HS-5 (cell line): ENCODE measurements at places on chromosomes 3 and 15.
A peak's percentile ranks its signal among the peaks of the same experiment; 100 is the strongest.

DNA sequence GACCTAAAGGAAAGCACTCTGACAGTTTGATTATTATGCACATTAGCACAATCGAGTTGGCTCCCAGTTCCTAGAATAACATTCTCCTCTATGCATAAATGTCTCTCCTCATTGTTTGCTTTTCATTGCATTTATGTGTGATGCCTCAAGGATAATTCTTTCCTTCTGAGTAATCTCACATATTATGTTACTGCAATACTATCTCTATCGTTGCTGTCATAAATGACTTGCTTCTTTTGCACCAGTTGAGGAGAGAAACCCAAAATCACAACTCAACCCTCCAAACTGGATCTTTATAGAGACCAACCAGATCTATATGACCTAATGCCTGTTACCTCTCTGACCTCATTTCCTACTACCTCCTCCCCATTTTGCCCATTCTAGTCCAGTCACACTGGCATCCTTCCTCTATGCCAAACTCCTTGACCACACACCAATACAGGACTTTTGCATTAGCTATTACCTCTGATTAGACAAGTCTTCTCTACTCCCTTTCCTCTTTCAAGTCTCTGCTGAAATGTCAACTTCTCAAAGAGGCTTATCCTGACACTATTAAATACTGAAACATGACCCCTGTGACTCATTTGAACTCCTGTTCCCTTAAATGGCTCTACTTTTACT, 1026.0 kb downstream of the TUSC7 start:
- peak; percentile 54 for DNase-seq

DNA sequence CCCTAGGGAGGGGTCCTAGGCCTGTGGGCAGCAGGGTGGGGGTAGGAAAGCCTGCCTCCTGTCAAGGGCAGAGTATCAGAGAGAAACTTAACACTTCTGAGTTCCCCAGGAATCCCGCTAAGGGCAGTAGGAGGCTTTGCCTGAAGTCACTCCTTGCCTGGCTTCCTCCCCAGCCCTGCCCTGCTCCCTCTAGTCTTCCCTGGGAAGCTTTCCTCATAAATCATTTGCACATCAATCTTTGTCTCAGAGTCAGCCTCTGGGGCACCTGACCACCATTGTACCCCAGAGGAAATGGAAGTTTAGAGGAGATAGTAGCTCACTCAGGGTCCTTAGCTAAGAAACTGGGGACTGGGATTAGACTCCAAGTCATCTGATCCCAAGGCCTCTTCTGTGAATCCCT, 129.4 kb upstream of the TLE3 start:
- no peak for DNase-seq

DNA sequence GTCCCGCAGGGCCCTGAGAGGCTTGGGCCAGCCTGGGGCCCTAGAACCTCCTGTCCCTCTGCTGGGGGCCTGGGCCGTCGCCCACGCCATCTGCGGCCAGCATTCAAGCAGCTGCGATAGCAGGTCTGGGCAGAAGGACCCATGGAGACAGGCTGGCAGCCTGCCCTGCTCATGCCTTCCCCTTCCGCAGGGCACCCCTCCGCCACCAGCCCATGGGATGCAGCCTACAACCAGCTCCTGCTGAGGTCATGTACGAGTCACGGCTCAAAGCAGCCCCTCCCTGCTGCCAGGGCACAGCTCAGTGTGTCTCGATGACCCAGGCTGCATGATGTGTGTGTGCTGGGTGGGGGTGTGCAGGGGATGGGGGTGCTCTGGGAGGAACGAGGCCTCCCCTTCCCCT, 27.8 kb downstream of the DUSP7 start:
- peak; percentile 5 for DNase-seq

GRCh38 chr15:69067296-69067695, 52.8 kb downstream of the NOX5 start:
- DNase-seq: no peak

GRCh38 chr3:65006300-65006739, 318.5 kb upstream of the ADAMTS9 start:
- DNase-seq: peak; percentile 61

DNA sequence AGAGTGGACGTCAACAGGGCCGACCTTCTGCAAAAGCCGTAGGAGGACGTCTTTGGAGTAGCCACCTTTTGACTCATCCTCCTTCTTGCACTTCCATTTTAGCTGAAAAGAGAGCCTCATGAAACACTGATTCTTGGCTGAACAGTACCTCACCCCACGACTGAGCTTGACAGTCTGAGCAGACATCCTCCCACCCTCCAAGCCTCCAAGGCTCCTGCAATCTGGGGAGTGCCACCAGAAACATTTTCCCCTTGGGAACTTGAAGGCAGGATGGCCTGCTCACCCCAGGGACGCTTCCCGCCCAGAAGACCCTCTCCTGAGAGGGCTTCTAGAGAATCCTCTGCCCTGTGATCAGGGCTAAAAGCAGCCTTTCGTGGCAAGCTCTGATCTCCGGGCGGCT, 5.2 kb downstream of the C15orf62 start:
- no peak for DNase-seq

DNA sequence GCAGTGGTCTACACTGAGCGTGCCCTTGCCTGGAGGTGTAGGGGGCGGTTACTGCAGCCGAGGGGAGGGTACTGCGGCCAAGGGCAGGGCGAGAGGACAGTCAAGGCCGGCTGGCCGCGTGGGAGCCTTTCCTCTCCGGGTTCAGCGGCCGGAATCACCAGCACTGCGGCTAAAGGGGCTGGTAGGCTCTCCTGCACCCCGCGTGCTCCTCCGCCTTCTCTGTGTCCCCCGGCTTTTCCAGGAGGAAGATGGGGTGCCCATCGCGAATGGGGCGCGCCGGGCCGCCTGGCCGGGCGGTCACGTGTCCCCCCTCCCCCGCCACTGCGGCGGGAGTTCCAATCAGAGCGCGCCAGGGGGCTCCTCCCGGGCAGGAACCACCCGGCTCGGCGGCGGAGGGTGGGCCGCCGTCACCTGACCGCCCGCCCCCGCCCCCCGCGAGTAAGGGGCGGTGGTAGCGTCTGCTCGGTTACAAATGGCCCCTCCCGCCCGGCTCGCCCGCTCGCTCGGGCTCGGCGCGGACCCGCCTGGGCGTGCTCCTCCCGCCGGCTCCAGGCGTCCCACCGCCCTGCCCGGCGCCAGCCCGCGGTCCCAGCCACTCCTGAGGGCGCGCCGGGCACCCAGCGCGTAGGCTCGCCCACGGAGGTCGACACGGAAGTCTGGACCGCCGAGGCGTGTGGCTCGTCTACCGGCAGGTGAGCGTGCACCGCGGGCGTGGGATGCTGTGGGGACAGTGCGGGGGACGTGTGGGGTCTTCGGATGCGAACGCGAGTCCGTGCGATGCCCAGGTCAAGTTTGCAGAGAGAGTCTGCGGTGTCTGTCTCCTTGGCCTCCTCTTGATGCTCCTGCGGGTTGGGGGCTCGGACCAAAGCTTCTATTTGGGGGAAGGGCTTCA, 242.6 kb upstream of the TOPAZ1 start:
- peak; percentile 49 for DNase-seq

- peak; percentile 84 for DNase-seq
Measured at GRCh38 chr3:146067048-146067447, 93.9 kb downstream of the PLOD2 start.

GRCh38 chr3:106380232-106380631, 511.4 kb upstream of the CBLB start:
- DNase-seq: no peak

GRCh38 chr3:172746475-172746874, 4.1 kb upstream of the ECT2 start:
- no peak for DNase-seq

GRCh38 chr3:122996038-122996580, 31.5 kb downstream of the SEMA5B start:
- DNase-seq: no peak

- no peak for DNase-seq
Measured at GRCh38 chr3:59563072-59563605, 513.3 kb upstream of the CFAP20DC start.

- no peak for DNase-seq
Measured at GRCh38 chr3:104745313-104745712, 621.4 kb upstream of the ALCAM start.

- DNase-seq: peak; percentile 64
Measured at GRCh38 chr3:186452517-186452916, 90.5 kb upstream of the DGKG start.

GRCh38 chr15:91484141-91484540, 369.4 kb upstream of the SLCO3A1 start:
- no peak for DNase-seq

DNA sequence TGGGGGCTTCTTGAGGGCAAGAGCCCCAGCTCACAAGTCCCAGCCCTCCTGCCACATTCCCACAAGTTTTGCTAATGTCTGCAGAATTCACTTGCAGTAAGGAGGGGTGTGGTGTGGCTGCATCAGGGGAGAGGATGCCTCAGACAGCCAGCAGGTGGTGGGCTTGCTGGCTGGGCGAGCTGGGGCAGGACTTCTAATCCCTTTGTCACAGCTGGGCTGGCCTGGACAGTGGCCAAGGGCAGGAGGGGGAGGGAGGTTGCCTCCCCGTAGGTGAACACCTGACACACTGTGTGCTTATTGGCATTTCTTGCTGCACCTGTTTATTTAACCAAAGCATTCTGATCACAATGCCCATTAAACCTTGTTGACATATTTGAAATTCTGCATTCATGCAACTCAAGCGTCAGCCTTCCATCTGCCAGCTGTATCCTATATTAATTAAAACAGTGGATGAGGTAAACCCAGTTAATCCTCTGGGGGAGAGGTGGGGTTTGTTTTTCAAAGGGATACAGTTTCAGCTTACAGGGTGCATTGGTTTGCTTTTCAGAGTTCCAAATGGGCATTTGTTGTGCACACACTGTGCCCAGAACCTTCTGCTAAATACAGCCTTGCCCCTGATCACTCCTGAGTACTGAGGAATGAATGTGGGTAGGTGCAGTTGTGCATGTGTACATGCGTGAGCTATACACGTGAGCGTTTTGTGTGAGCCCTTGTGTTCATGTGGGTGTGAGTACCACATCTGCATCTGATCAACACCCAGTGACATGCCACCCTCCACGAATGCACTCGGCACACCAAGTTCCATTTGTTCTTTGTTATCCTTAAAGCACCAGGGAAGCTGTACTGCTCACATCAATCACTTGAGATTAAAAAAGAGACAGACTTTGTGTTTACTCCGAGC, 268.7 kb downstream of the XXYLT1 start:
- DNase-seq: no peak

- no peak for DNase-seq
Measured at GRCh38 chr3:55516392-55517030, 29.4 kb upstream of the WNT5A start.

- DNase-seq: no peak
Measured at GRCh38 chr15:57340682-57341259, 35.5 kb upstream of the CGNL1 start.

- DNase-seq: no peak
Measured at GRCh38 chr3:69090021-69090420, 5.3 kb downstream of the ARL6IP5 start.

DNA sequence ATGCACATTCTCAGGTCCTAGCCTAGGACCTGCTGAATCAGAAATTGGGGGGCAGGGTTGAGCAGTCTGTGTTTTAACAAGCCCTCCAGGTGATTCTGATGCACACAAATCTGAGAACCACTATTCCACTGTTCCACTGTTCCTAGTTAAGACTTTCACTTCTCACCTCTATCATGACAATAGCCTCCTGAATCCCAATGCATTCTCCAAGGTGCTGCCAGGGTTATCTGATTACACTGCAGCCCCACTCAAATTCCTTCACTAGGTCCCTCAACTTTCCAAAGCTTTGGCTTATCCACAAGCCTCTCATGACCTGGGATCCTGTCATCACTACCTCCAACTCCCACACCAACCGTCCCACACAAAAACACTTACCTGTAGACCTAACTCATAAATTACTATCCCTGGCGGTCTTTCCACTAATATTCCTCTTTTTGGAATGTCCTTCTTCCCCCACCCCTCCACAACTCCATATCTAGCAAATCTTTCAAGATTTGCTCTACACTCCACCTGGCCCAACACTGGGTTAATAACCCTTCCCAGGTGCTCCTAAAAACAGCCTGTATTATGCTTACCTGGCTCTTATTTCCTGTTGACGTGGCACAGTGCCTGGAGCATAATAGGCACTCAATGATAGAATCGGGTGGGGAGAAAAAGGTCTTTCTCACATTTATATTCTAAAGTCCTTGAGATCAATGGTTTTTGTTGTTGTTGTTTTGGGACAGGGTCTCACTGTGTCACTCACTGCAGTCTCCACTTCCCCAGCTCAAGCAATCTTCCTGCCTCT, 27.2 kb downstream of the TBL1XR1 start:
- no peak for DNase-seq

- no peak for DNase-seq
Measured at GRCh38 chr3:184597829-184598573, 36.4 kb downstream of the EPHB3 start.

GRCh38 chr3:171013822-171014748, 12.4 kb downstream of the SLC2A2 start:
- DNase-seq: no peak

DNA sequence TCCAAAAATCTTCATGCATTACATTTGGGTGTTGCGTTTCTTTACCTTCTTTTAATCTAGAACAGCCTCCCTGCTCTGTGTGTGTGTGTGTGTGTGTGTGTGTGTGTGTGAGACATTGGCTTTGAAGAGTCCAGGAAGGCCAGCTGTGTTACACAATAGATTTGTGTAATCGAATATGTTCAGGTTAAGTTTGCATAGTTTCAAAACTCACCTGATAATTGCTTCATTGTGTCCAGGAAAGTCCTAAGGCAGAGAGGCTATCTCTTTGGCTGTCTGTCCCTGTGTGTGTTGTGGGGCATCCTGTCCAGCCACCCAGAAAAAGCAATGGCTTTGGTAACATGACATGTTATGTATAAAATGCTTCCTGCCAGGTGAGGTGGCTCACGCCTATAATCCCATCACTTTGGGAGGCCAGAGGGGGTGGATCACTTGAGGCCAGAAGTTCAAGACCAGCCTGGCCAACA, 37.5 kb downstream of the ZNF710 start:
- DNase-seq: no peak

DNA sequence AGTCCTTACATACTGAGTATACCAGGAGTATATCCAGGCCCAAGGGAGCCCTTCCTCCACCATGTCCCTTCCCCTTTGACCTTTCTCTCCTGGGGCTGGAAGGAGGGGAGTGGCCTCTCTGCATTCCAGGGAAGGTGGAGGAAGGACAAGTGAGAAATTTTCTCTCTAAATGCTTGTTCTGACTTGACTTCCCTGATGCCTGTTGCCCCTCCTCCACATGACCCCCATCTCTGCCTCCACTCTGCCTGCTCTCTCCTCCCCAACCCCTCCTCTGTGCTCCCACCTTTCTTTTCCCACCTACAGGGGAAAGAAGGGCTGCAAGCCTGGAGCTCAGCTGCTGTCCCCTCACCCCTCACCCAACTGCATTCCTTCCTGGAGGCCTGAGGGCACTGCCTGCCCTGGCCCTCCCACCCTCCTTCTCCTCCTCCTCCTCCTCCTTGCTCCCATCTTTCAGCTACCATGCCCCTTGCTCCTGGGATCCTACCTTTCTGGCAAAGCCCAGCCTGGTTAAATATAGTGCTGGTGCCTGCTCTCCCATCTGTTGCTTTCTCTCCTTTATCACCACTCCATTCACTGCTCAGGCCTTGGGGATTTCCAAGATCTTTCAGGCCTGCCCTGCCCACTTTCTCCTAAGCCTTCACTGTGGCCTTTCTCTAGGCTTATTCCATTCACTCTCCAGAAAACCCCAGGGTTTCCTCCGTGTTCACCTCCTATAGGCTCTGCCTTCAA, 8.5 kb upstream of the DAG1 start:
- DNase-seq: no peak

- DNase-seq: no peak
Measured at GRCh38 chr3:10173095-10173925, 8.6 kb downstream of the IRAK2 start.

- DNase-seq: no peak
Measured at GRCh38 chr3:5444253-5444652, 256.7 kb downstream of the EDEM1 start.

- no peak for DNase-seq
Measured at GRCh38 chr3:123633530-123633929, 48.7 kb upstream of the HACD2 start.
